ENCODE measurements at places on chromosomes 6 and 20.

GRCh38 chr6:121823437-121823851, 388.0 kb downstream of the GJA1 start:
- DNase-seq: no peak

DNA sequence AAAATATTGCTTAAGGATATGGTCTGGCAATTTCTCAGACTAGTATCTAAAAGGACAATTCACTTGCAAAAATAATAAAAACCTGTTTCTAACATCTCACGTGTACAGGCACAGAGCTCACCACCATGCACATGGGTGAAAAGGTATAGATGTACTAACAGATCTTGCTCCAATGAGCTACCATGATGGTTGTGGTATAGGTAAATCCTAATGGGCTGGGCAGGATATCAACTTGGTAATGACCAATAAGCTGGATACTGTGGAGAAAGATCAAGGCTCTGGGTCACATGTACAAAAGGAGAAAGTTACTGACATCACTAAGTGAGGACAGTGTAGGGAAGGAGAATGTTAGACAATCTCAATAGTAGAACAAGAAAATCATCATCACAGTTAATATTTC, 111.0 kb upstream of the NUP153 start:
- no peak for DNase-seq

DNA sequence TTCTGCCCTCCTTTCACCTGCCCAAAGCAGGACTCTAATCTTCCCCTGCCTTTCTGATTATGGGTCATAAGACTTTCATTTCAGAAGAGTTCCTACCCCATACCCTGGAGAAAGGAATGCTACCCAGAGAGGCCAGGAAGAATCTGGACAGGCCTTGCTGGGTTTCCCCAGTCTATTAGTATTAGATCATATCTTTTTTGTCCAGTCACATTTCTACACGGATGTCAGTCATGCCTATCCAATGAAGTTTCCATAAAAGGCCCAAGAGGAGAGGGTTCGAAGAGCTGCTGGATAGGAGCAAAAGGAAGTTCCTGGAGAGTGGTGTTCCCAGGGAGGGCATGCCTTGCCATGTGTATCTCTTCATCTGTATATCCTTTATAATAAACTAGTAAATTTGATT, 3.2 kb downstream of the POLH start:
- DNase-seq: no peak

DNA sequence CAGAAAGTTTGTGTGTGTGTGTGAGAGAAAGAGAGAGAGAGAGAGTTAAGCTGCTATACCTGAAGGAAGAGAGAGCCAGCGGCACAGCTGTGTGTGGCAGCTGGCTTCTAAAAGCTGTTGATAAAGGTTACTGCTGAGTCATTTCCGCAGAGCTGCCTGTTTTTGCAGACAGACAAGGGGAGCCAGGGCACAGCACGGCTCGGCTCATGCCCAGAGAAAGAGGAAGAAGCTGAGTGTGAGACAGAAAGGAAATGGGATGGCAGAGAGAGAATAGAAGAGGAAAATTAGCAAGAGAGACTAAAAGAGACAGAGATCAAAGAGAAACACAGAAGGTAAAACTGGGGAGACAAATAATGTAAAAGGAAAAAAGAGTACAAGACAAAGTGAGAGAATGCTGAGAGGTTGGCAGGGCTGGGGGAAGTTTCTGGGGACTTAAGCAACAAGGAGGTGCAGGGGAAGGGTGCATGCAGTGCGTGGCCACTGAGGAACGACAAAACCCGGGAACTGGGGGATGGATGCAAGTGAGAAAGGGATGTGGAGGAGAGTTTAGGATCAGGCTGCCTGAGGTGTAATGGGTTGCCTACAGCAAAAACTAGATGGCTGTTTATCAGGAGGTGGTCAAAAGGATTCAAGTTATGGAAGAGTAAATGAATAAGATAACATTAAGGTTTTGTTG, 22.7 kb downstream of the HLA-A start:
- DNase-seq: peak; percentile 44

DNA sequence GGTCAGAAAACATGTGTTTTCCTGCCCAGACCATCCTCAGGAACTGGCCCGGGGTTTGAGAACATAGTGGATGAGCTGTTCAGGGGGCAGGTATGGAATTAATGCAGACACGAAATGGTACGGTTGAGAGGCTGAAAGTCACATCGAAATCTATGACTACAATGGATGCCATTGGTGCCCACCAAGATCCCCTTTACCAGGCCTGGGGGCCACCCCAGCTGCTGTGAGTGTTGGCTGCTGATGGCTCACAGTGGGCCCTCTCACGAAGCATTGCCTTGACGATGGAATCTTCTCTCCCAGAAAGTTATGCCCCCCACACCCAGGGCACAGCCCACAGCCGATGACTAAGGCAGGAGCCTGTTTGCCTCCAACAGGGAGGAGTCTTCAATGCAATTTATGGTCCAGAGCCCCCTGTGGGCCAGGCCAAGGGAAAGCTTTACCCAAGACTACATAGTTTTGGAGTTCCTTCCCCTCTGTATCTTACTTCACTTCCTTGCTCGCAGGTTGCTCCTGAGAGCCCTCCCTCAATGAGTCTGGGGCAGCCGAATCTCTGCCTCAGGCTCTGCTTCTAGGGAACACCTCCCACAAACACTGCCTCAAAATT, 92.6 kb downstream of the BFSP1 start:
- DNase-seq: no peak

DNA sequence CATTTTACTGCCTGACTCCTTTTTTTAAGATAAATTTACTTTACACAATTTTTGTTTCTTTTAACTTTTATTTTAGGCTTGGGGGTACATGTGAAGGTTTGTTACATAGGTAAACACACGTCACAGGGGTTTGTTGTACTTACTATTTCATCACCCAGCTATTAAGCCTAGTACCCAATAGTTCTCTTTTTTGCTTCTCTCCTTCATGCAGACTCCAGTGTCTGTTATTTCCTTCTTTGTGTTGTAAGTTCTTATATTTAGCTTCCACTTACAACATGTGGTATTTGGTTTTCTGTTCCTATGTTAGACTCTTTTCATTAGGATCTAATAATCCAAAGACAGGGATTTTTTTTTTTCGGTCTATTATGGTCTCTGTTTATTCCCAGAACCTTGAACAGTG, 83.5 kb upstream of the CCN6 start:
- no peak for DNase-seq

GRCh38 chr6:81984599-81984998, 232.1 kb upstream of the TENT5A start:
- DNase-seq: no peak

DNA sequence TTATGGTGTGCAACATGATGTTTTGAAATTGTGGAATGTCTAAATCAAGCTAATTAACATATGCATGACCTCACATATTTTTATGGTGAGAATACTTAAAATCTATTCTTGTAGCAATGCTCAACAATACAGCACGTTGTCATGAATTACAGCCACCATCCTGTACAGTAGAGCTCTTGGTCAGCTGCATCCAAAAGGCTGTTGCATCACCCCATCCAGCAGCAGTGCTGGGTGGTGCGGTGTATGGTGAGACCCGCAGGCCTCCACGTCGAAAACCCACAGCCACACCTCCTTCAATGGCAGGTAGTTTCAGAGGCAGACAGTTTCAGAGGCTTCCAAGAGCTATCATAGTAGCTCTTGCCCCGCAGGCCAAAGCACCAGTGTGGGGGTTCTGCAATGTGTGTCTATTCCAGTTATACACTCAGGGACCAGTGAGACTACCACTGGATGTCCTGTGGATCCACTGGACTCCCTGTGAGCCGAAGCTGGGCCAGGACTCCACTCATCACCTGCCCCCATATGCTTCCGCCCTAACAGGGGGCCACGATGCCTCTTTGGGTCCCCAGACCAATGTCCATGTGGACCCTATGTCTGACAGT, 23.4 kb downstream of the PACSIN1 start:
- no peak for DNase-seq

- no peak for DNase-seq
Observed at GRCh38 chr6:141105481-141105880, 1027.2 kb upstream of the GJE1 start.

DNA sequence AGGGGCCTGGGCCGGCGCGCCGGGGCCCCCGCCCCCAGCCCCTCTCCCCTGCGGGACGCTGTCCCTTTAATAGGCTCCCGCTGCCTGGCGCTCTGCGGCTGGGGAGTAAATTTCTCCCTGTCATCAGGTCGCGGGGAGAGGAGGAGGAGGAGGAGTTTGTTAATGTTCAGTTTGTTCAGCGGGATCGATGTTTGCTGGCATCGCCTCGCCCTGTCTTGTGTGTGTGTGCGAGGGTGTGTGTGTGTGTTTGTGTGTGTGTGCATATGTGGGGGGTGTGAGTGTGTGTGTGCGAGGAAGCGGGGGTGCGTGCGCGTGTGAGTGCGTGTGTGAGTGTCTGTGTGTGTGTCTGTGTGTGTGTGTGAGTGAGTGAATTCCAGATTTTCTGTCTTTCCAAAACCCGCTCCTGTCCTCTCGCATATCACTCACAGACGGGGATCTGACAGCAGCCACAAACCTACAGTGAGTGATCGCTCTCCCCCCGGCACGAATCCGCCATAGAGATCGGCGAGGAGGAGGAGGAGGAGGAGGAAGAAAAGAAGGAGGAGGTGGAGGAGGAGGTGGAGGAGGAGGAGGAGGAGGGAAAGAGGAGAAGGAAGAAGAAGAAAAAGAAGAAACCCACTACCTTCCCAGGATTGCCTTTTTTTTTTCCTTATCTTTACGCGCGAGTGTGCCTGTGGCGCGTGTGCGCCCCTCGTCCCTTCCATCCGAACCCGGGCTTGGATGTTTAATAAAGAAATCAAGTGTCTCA, at the start of gene TSHZ2:
Gene TSHZ2, plus strand, starts transcription at position 169 of the 748 bp plus-strand sequence. CDS start 936 bp downstream, outside the sequence.
- DNase-seq: peak; percentile 47

GRCh38 chr6:157974967-157975366, 6.7 kb upstream of the SYNJ2 start:
- no peak for DNase-seq

- no peak for DNase-seq
Observed at GRCh38 chr6:15586503-15586902, 76.3 kb downstream of the DTNBP1 start.

GRCh38 chr6:79666634-79667033, 35.5 kb downstream of the SH3BGRL2 start:
- DNase-seq: no peak

- no peak for DNase-seq
Observed at GRCh38 chr6:38088829-38089228, 269.3 kb downstream of the ZFAND3 start.

DNA sequence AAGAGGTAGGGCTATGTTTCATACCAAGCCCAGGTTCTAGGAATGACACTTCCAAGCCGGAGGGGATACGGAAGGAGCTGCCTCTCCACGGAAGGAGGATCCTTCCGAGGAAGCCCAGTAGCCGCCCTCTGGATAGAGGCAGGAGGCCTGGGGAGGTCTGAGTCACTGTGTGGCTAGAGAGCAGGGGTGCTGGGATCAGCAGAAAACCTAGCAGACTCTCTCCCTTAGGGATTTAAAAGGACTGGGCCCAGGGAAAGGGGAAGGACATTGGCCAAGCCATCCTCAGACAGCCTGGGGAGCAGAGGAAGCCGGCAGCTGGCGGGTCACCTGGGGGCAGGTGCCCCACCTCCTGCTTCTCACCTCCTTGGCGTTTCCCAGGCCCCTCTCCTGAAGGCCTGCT, 36.6 kb upstream of the NFATC2 start:
- DNase-seq: no peak

DNA sequence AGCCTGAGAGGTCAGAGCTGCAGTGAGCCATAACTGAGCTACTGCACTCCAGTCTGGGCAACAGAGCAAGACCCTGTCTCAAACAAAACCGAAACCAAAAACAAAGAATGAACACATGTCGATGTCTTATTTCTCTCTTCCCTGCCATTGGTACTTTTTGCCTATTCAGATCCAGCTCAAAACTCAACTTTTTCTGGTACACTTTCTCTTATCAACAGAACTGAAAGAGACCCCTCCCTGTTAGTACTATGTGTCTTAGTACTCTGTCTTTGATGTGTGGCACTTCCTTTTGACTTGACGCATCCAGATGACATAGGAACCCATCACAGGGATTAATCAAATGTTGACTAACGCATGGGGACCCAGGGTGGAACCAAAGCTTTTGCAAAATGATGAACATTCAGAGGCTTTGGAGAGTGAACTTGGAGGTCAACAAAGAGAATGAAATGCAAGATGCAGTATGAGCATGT, 44.8 kb downstream of the AKAP12 start:
- DNase-seq: no peak

DNA sequence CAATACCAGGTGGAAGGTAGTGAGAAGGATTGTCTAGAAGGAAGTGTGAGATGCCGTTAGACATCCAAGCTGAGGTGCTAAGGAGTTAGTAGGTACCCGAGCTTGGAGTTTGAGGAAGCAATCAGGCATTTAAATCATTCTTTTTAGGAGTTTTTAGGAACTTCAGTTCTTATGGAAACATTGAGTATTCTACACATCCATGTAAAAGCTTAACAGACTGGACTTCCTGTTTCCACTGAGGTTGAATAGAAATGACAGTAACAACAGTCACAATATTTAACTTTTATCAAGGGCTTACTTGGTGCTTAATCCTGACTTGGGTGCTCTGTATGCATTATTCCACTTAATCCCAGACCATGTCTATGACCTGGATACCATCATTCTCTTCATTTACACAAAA, 136.4 kb downstream of the UST start:
- DNase-seq: no peak

GRCh38 chr6:6657085-6657819, 68.7 kb downstream of the LY86 start:
- no peak for DNase-seq

- DNase-seq: peak; percentile 88
Observed at GRCh38 chr6:152983637-152984512, 1.0 kb upstream of the FBXO5 start.

Measured in stimulated activated CD4-positive, alpha-beta T cell treated with anti-CD3 and anti-CD28 coated beads, Interleukin-15, amount 100 ng/mL, for 1 hour (primary cell).